ENCODE measurements at places on chromosomes 6 and 20. TPM values are rescaled to one million over a fixed set of nuclear protein-coding genes. Genes with fewer than 3 reads are reported as not detected.
A peak's percentile ranks its signal among the peaks of the same experiment; 100 is the strongest.

- no peak for DNase-seq
Observed at GRCh38 chr6:5653801-5654200, 352.9 kb downstream of the NRN1 start.

DNA sequence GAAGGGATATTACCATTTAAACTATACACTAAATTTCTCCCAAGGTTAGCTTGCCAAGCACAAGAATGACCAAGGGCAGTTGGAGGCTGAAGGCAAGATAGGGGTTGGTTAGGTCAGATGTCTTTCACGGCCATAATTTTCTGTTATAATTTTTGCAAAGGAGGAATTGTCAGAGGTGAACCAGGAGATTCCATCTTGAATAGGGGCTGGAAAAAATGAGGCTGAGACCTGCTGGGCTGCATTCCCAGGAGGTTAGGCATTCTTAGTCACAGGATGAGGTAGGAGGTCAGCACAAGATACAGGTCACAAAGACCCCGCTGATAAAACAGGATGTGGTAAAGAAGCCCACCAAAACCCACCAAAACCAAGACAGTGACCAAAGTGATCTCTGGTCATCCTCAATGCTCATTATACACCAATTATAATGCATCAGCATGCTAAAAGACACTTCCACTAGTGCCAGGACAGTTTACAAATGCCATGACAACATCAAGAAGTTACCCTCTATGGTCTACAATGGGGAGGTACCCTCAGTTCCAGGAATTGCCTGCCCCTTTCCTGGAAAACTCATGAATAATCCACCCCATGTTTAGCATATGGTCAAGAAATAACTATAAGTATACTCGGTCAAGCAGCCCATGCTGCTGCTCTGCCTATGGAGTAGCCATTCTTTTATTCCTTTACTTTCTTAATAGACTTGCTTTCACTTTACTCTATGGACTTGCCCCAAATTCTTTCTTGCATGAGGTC, 371.8 kb upstream of the SULF2 start:
- no peak for DNase-seq

DNA sequence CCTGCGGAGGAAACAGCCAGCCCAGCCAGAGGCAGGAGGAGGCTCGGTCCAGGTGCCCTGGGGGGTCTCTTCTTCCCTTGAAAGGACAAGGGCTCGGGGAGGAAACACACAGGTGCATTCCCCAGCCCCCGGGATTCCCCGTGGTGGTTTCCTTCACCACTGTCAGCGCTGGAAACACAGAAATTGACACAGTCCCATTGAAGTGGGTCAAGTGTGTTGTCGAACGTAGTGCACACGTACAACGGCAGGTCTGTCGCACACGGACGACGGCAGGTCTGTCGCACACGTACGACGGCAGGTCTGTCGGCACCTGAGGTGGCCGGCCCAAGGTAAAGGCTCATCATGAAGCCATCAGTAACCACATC, 80.9 kb downstream of the DLL1 start:
- no peak for DNase-seq

- no peak for DNase-seq
Observed at GRCh38 chr6:2007165-2007564, 238.2 kb downstream of the GMDS start.

GRCh38 chr20:31474758-31475427, at the start of the genes DEFB124 and REM1:
Gene DEFB124, minus strand, starts transcription at chr20:31475127. Its CDS starts 2,114 bp downstream, at chr20:31473013.
Gene REM1, plus strand, starts transcription at chr20:31475288. Its CDS starts 1,158 bp downstream, at chr20:31476446.
- DNase-seq: no peak

GRCh38 chr6:113843500-113844073, 13.6 kb upstream of the MARCKS start:
- DNase-seq: no peak

- DNase-seq: no peak
Observed at GRCh38 chr20:58072695-58073671, 155.5 kb downstream of the ANKRD60 start.

DNA sequence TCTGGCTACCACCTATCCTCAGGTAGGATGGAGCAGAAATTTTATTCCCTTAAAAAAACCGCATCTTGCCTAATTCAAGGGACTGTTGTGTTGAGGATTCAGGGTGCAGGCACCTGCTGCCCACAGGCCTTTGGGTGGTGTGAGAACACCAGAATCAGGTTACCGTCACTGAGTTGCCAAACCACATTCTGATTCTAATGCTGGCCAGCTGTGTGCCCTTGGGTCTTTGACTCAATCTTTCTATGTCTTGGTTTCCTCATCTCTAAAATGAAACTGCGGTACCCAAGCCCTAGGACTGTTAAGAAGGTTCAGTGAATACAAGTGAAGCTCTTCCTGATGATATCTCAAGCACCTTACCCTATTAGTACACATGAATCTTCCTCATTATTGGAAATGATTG, 827.3 kb downstream of the DHX35 start:
- no peak for DNase-seq

DNA sequence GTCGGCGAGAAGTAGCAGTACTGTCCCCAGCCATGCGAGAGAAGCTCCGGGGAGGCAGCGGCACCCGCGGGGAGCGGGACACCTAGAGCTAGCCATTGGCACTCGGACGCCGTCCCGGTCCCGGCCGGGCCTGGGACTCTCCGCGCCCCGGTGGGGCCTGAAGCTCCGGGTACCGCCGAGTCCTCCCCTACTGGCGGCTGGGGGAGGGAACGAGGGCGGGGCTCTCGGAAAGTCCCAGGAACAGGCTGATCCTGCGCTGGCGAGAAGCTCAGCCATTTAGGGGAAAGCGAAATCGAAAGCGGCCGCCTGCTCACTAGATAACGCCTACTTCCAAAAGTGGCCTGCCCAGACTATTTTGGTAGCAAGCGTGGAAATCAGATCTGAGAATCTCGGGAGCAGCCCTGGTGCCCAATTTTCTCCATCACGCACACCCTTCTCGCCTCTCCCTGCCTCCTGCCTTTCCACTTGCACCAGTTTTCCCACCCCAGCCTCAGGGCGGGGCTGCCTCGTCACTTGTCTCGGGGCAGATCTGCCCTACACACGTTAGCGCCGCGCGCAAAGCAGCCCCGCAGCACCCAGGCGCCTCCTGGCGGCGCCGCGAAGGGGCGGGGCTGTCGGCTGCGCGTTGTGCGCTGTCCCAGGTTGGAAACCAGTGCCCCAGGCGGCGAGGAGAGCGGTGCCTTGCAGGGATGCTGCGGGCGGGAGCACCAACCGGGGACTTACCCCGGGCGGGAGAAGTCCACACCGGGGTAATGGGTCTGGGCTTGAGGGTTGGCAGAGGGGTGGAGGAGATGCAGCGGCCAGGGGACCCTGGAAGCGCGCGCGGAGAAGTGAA, at the start of the genes PSMB9 and TAP1:
TSS of gene PSMB9 (plus strand) at position 652 of the 835 bp plus-strand sequence. CDS start at position 690, 38 bp downstream.
TSS of gene TAP1 (minus strand) at position 164 of the 835 bp plus-strand sequence. CDS start at position 96, 68 bp downstream.
- peak; percentile 72 for DNase-seq

- no peak for DNase-seq
Observed at GRCh38 chr6:32192608-32193039, at the start of gene GPSM3. Gene GPSM3, minus strand, starts transcription at chr6:32192643. Its CDS starts 130 bp downstream, at chr6:32192513.

DNA sequence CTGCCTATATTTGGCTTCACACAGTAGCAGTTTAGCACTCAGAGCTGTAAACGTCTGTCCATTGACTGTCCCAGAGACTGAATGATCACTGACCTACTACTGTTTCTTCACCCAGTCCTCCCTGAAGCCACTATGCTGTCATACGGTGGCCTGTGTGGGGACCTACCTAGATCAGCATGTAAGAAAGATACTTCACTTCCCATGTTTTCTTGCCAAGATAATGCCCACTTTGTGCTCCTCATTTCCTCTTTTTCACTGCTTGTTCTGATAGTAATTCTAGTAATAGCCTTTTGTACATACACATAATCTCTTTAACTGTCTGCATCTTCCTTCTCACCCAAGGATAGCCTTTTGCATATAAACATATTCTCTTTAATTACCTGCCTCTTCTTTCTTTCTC, 109.9 kb upstream of the TIAM2 start:
- no peak for DNase-seq

DNA sequence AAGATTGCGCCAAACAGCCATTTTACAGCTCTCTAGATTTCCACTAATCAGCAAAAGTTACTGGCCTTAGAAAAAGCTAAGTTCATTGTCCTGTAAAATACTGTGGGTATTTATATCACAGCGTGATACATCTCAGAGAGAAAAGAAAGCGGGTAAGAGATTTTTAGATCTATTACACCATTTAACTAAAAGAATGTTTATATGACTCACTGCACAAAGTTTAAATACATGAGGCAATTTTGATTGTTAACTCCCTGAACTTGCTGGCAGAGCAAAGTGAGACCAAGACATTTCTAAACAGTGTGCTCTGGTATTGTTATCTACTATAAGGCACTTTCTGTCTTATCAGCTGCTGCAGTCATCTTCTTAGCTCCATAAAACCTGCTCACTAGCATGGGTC, 314.3 kb downstream of the EPHA7 start:
- no peak for DNase-seq

DNA sequence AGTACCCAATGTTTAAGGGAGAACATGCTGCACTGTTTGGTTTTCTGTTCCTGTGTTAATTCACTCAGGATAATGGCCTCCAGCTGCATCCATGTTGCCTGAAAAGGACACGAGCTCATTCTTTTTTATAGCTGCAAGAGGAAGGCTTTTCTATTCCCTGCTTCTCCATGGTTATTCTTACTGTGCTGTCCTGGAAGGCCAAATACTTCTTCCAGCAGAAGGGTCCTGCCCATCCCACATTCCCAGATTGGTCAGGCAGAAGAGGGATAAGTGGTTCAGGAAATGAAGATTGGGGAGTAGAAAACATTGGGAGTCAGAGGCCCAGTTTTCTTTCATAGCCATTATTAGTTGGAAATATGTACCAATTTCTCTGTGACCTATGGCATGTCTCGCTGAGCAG, 122.4 kb downstream of the TCP11 start:
- no peak for DNase-seq

DNA sequence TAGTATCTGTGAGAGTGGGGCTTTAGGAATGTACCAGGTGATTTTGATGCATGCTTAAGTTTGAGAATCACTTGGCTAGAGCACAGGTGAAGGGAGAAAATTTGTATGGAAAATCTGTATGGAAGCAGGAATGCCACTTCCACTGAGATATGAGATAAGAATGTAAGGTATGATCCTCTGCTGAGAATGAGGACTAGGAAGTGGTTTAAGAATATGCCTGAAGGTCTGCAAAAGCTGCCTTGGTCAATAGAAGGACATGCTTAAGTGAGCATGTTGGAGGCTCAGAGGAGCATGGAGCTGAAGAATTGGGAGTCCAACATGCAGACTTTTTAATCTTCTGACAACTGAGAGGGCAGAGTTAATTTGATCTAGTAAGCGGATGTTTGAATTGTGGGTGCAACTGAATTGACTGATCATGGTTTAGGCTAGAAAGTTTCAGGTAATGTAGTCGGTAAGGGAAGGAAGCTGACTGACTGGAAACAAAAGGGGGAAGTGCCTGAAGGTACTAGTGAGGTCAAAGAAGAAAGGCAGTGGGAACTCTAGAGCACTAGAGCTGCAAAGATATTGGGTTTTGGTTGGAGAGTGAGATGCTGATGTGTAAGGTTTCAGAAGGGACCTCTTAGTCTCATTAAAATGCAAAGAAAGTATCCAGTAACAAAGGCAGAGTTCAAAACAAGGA, 28.6 kb upstream of the NOTCH4 start:
- DNase-seq: no peak

DNA sequence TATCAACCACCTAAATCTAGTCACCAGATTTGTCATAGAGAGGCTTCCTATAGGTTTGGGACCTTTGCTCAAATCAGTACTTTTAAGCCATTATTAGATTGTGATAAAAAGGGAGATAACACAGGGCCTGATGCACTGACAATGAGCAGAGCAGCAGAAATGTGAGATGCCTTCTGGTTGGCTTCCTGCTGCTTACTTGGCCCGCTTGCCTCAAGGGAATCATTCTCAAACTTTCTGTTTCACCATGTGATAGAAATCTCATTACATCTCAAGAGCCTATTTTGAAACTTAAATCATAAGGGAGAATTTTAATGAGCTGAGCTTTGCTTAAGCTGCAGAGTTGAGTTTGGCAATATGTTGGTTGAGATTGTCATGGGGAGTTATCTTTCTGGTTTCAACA, 606.0 kb downstream of the DHX35 start:
- no peak for DNase-seq

- peak; percentile 63 for DNase-seq
Observed at GRCh38 chr6:150599199-150600009, at the start of gene PLEKHG1. Gene PLEKHG1, plus strand, starts transcription at chr6:150599885. Its CDS starts 133,797 bp downstream, at chr6:150733682.

GRCh38 chr20:54267483-54268003, 59.7 kb downstream of the PFDN4 start:
- DNase-seq: no peak

- DNase-seq: no peak
Observed at GRCh38 chr6:145891126-145891525, 73.0 kb downstream of the SHPRH start.

- peak; percentile 23 for DNase-seq
Observed at GRCh38 chr20:297925-298775, 780 bp downstream of the ZCCHC3 start.

- no peak for DNase-seq
Observed at GRCh38 chr6:25706314-25707014, 48.1 kb upstream of the SLC17A4 start.

GRCh38 chr6:30206799-30207618, 6.2 kb downstream of the TRIM26 start:
- no peak for DNase-seq

DNA sequence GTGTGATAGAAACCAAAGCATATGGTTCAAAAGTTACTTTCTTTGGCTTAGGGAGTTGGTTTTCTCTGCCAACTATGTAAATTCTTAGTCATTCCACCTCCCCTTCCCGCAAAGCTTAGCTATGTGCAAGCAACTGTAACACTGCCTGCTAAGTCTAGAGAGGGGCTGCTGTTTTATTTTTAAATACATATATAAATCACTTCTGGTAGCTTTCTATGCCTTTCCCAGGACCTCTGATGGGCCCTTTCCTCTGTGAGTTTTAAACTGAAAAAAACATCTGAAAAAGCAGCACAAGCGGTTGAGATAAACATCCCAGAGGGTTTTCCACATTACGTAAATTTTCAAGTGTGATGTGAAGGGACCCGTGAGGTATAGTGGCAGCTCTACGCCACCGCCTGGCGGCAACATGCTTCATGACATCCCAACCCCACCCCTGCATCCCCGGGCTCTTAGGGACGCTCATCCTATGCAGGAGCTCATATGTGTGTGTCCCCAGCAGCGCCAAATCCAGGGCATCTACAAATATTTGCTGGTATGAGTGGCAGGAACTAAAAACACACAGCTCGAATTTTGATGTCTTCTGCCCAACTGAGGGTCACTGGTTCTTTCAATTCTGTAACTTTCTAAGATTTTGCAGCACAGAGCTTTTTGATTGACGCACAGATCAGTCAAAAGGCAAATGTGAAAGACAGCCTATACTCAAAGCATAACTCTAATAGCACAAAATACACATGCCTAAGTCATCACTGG, 12.7 kb downstream of the SAYSD1 start:
- DNase-seq: peak; percentile 36

GRCh38 chr6:54102238-54102637, 9.0 kb upstream of the MLIP start:
- no peak for DNase-seq

GRCh38 chr6:31794866-31795615, 511 bp downstream of the VARS1 start:
- DNase-seq: no peak

- no peak for DNase-seq
Observed at GRCh38 chr6:52422156-52422555, 2.0 kb downstream of the EFHC1 start.

- DNase-seq: no peak
Observed at GRCh38 chr6:169885831-169886230, 134.4 kb downstream of the ERMARD start.

The IMPG1 gene
- total RNA-seq: not detected

The RBL1 gene
- total RNA-seq: 25.6 TPM

The CST2 gene
- total RNA-seq: not detected

The FAM184A gene
- total RNA-seq: 7.6 TPM

The GSTA3 gene
- not detected for total RNA-seq

The POM121L2 gene
- total RNA-seq: not detected

The LRRN4 gene
- total RNA-seq: not detected

The RTN4IP1 gene
- total RNA-seq: 9.8 TPM

The COL21A1 gene
- total RNA-seq: not detected

The NKX2-4 gene
- not detected for total RNA-seq

The CEP85L gene
- 18.1 TPM for total RNA-seq

Data from neural crest cell (in vitro differentiated cells).